ENCODE measurements at places on chromosomes 1 and 21. TPM values are rescaled to one million over a fixed set of nuclear protein-coding genes. Genes with fewer than 3 reads are reported as not detected.

Gene KNCN
- not detected for total RNA-seq

Gene LRRC39
- total RNA-seq: 0.85 TPM

Gene GRIK1
- not detected for total RNA-seq

Gene GBP4
- total RNA-seq: 0.83 TPM

Gene OR2L2
- total RNA-seq: 0.10 TPM

DNA sequence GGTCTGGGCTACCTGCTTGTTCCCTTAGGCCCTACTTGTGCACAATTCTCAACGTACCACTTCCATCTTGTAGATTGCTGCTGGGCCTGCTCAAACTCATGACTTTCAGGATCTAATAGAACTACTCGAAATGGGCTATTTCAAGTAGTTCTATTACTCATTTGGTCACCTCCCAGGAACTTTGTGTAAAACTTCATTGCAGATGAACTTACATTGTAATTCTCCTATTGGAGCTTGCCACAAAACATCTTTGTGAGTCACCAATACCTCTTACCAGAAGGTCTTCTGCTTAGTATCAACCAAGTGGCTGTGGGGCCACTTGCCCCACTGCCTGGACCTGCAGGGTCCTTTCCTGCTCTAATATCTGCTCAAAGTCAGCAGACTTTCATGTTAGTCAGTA lies 10.7 kb upstream of the MYOCOS start:
- H3K4me1 ChIP-seq: no peaks in the 10 kb centered on the region
- no peaks in the 10 kb centered on the region for H3K27me3 ChIP-seq
- no peak for DNase-seq
- no peak overlapping the region for H3K27ac ChIP-seq
- no peak overlapping the region for H3K4me3 ChIP-seq

GRCh38 chr1:220824031-220824989 lies 37.6 kb downstream of the MTARC1 start:
- no peak for DNase-seq
- H3K27ac ChIP-seq: no peak overlapping the region
- no peak overlapping the region for H3K4me3 ChIP-seq
- no peaks in the 10 kb centered on the region for H3K4me1 ChIP-seq
- no peaks in the 10 kb centered on the region for H3K27me3 ChIP-seq

DNA sequence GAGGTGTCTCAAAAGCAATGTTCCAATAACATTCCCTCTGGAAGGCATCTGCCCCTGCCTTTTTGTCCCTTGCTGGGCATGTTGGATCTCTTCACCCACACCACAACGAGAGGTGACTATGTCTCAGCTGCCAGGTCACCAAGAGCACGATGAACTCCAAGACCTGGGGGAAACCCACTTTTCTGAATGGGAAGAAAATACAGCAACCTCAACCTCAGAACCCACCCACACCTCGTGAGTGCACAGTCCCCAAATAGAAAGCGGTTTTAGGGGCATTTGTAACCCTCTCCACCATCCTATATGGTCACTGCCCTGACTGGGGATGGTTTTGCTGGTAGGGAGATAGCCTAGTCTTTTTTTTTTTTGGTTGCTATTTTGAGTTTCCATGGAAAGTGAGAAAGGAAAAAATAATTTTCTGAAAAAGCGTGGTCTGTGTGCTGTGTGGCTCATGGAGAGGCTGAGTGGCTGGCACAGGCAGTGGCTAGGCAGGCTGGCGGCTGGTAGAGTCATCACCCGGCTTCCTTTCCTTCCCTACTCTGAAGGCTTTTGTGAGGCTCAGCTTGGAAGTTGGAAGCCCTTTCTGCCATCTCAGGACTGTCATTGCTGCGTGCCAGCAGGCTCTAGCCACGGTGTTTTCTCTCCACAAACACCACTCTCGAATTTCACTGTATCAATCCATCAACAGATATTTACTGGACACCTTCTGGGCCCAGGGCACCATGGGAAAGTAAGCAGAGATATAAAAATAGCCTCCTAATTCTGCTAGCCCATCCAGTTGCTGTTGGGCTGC lies 15.8 kb downstream of the TSPAN2 start:
- peak; percentile 33 for DNase-seq
- H3K27me3 ChIP-seq: no peaks in the 10 kb centered on the region
- peaks cover 23% of the 10 kb centered on the region for H3K4me1 ChIP-seq
- H3K36me3 ChIP-seq: 0 out of 2 replicates have a peak, but pooled peaks cover 5% of the 10 kb centered on the region
- no peak overlapping the region for H3K4me3 ChIP-seq

DNA sequence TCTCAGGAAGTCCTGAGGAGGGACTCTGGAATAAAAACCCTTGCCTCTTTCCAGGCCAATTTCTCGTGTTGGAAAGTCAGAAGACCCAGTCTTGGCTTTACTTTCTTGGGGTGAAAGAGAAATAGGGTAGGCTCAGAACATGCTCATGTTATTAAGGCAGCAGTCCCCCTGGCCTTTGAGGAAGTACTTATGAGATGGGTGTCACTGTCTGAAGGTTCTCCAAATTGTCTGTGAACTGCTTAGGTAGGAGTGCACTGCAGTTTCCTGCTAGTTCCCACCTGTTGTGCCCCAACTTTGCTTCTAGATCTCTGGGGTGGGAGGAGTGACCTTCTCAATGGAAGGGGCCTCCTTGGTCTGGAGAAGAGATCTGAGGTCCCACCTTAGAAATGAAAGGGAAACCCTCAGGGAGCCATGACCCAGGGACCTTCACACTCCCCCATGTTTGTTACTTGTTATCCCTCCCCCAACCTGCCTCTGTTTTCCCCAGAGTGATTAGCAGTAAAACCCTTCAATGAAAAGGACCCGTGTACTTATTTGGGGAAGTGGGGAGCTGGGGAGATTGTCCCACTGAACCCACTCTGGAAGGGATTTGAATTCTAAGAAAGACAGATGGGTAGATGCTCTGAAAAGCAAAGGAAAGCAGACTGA lies 5.7 kb downstream of the ZNF691 start:
- H3K27ac ChIP-seq: no peak overlapping the region
- no peak overlapping the region for H3K4me3 ChIP-seq
- H3K4me1 ChIP-seq: peaks cover 9% of the 10 kb centered on the region
- no peaks in the 10 kb centered on the region for H3K27me3 ChIP-seq

- DNase-seq: no peak
- H3K27me3 ChIP-seq: no peaks in the 10 kb centered on the region
- H3K4me3 ChIP-seq: no peak overlapping the region
- no peaks in the 10 kb centered on the region for H3K36me3 ChIP-seq
- H3K27ac ChIP-seq: no peak overlapping the region
Observed at GRCh38 chr21:25350056-25350455, 257.2 kb downstream of the MRPL39 start.

GRCh38 chr1:92446546-92446945 lies 40.2 kb downstream of the GFI1 start:
- no peak for DNase-seq
- H3K27me3 ChIP-seq: no peaks in the 10 kb centered on the region
- H3K4me1 ChIP-seq: peaks cover 9% of the 10 kb centered on the region
- H3K4me3 ChIP-seq: no peak overlapping the region

DNA sequence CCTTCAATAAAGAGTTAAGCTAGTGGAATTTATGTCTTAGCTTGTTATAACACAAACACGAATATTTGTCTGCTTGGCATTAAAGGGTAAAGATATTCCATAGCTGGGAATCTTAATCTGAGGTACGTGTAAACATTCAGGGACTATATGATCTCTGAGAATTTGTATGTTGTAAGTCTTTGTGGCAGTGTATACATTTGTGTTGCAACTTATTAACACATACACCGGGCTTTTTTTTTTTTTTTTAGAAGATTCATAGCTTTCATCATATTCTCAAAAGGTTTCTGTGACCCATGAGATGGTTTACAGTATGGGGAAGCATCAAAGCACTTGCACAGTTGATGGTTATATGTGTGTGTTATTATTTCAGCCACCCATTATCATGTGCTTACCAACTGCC lies 3.0 kb downstream of the GGPS1 start:
- peak; percentile 39 for DNase-seq
- H3K27ac ChIP-seq: peak overlapping the region; percentile 79
- H3K27me3 ChIP-seq: no peaks in the 10 kb centered on the region

DNA sequence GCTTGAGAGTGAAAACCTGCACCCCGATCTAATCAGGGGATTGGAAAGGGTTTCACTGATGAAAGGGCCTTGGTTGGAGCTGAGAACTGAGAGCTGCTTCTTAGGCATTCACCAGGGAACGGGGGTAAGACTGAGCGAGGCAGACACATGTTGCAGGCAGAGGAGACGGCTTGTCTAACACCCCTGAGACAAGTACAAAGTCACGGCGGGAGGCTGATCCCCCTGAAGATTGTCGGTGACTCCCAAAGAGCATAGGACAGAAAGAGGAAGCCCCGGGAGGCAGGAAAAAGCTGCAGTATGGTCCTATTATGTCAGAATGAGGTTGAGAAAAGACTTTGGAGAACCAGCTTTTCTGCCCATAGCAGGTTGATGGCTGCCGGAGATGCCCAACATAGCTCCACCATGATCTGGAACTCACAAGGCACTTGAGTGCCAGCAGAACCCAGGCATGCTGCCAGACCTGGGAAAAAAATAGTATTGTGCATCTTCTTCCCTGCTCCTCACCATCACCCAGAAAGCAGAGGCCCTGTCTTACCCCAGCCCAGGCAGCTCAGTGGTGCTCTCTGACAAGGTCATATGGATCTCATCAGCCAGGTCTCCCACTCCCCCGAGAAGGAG lies 463.9 kb upstream of the PROX1 start:
- no peaks in the 10 kb centered on the region for H3K4me1 ChIP-seq
- no peaks in the 10 kb centered on the region for H3K36me3 ChIP-seq
- DNase-seq: no peak
- H3K27ac ChIP-seq: no peak overlapping the region
- H3K4me3 ChIP-seq: no peak overlapping the region
- H3K27me3 ChIP-seq: no peaks in the 10 kb centered on the region

GRCh38 chr1:40519517-40519916 lies 10.9 kb downstream of the EXO5 start:
- H3K36me3 ChIP-seq: peaks cover 9% of the 10 kb centered on the region
- H3K4me3 ChIP-seq: no peak overlapping the region
- DNase-seq: no peak

GRCh38 chr1:41255978-41256377 lies 13.9 kb upstream of the SCMH1 start:
- H3K27me3 ChIP-seq: no peaks in the 10 kb centered on the region
- H3K4me3 ChIP-seq: no peak overlapping the region
- DNase-seq: no peak
- H3K27ac ChIP-seq: no peak overlapping the region

DNA sequence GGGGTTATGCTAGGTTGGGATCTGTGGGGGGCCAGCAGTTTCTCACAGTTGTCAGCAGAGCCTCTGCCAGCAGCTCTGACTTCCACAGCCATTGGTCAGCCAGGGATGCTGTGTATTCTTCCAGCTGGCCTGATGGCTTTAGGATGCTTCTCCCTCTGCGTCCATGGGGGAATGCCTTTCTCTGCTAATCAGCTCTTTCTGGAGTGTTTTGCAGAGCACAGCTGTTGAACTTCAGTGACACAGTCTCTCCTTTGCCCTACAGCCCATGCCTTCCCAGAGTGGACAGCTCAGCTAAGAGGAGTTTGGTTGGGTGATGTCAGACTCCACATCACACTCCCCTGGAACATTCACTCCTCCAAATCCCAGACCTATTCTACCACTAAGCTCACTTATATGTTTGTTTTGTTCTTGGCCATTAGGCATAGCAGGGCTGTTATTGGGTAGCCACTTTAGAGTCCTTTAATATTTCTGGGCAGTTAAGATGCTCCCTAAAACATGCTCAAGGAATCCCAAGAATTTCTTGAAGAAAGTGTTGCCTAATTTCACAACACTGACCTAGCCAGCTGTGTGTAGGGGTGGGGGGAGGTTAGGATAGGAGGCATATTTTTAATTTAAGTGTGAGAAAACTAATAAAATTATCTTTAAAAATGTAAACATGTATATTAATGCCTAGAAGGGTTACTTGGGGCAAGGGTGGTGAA lies 75.3 kb upstream of the KIAA0040 start:
- peak; percentile 48 for DNase-seq
- no peaks in the 10 kb centered on the region for H3K27me3 ChIP-seq
- H3K4me3 ChIP-seq: no peak overlapping the region
- no peaks in the 10 kb centered on the region for H3K36me3 ChIP-seq
- peak overlapping the region; percentile 98 for H3K27ac ChIP-seq

DNA sequence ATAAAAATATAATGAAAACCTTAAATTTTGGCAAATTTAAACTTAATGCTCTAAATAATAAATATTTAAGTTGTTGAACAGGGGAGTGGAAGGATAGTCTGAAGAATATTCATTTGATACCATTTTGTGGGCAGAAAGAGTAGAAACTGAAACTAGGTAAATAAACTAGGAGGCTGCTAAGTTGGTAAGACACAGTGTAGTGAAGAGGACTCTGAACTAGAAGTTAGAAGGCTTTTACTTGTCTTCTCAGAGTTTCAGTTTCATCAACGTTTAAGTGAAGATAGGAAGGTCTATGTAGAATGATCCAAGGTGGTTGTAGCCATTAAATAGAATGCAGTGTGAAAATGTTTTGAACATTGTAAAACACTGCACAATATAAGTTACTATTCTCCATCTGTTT lies 516.9 kb downstream of the AMY1C start:
- no peaks in the 10 kb centered on the region for H3K27me3 ChIP-seq
- 0 out of 2 replicates have a peak, but pooled peaks cover 6% of the 10 kb centered on the region for H3K4me1 ChIP-seq
- no peak for DNase-seq

DNA sequence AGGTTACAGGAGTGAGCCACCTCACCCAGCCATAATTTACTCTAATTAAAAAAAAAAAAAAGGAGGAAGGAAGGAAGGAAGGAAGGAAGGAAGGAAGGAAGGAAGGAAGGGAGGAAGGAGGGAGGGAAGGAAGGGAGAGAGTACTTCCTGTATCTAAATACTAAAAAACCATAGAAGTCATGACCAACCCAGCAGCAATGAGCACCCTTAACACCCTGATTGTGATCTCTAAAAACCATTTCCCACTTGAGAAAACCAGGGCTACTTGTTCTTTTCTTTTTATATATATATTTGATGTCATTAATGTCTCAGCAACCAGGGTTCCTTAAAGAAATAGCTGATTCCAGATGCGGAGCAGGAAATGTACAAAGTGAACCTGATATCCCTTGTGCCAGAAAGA lies 31.2 kb downstream of the ARID4B start:
- H3K4me1 ChIP-seq: peaks cover 39% of the 10 kb centered on the region
- DNase-seq: no peak
- no peak overlapping the region for H3K4me3 ChIP-seq
- no peaks in the 10 kb centered on the region for H3K27me3 ChIP-seq
- H3K27ac ChIP-seq: peak overlapping the region; percentile 77

Data from PC-9 (cell line).